Activated naive CD8-positive, alpha-beta T cell treated with anti-CD3 and anti-CD28 coated beads for 36 hours (primary cell): ENCODE measurements at places on chromosomes 5 and 9. TPM values are rescaled to one million over a fixed set of nuclear protein-coding genes. Genes with fewer than 3 reads are reported as not detected.

GRCh38 chr5:61303346-61303745 is 28.7 kb upstream of the ZSWIM6 start:
- no peak for DNase-seq

DNA sequence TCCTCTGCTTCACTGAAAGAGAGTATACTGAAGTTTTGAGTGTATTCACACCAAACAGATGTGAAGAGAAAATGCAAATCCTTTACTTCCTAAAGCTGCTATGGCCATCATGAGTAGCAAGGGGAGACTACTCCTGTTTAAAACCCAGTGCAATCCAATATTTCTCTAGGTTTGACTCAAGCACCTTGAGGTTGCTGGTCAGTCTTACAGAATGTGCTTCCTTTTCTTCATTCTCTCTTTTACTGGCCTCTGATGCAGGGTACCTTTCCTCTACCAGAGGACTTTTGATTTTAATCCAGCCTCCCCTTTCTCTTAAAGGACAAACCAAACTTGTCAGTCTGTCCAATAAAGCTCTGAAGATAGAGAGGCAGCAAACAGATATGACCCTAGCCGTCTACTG is 98.1 kb upstream of the TLE4 start:
- no peak for DNase-seq

GRCh38 chr5:14813747-14814146 is 57.8 kb downstream of the ANKH start:
- no peak for DNase-seq

DAPK1 gene
- 1.6 TPM for total RNA-seq

- DNase-seq, result no peak
Observed at GRCh38 chr9:125580701-125581286, 126.2 kb downstream of the MAPKAP1 start.

DNA sequence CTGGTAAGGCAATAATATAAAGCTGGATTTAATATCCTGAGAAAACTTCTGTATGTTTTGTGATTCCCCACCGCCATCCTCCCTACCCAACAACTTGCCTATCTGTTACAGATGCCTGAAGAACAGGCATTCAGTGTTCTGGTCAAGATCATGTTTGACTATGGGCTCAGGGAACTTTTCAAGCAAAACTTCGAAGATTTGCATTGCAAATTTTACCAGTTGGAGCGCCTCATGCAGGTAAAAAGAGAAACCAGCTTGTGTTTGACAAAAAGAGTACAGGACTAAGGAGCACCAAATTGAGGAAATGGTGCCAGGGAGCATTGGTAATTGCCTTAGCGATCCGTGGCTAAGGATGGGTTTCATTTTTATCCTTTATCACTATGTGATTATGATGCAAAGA is 40.0 kb downstream of the GPR21 start:
- DNase-seq, result no peak

- DNase-seq, result no peak
Observed at GRCh38 chr9:130022566-130023143, 20.3 kb downstream of the FNBP1 start.

GDNF gene
- not detected for total RNA-seq

DNA sequence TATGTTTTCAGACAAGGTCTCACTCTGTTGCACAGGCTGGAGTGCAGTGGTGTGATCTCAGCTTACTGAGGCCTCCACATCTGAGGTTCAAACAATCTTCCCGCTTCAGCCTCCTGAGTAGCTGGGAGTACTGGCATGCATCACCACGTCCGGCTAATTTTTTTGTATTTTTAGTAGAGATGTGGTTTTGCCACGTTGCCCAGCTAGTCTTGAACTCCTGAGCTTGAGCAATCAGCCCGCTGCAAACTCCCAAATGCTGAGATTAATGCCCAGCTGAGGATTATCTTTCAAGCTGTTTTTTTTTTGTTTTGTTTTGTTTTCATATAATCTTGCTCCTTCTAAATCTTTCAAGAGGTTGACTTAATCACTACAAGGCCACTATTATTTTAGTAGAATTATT is 47.3 kb upstream of the SLC28A3 start:
- DNase-seq, result no peak
